ENCODE measurements at places on chromosomes 11 and 22.

GRCh38 chr22:36147196-36147791, 13.3 kb downstream of the APOL3 start:
- no peak for DNase-seq

DNA sequence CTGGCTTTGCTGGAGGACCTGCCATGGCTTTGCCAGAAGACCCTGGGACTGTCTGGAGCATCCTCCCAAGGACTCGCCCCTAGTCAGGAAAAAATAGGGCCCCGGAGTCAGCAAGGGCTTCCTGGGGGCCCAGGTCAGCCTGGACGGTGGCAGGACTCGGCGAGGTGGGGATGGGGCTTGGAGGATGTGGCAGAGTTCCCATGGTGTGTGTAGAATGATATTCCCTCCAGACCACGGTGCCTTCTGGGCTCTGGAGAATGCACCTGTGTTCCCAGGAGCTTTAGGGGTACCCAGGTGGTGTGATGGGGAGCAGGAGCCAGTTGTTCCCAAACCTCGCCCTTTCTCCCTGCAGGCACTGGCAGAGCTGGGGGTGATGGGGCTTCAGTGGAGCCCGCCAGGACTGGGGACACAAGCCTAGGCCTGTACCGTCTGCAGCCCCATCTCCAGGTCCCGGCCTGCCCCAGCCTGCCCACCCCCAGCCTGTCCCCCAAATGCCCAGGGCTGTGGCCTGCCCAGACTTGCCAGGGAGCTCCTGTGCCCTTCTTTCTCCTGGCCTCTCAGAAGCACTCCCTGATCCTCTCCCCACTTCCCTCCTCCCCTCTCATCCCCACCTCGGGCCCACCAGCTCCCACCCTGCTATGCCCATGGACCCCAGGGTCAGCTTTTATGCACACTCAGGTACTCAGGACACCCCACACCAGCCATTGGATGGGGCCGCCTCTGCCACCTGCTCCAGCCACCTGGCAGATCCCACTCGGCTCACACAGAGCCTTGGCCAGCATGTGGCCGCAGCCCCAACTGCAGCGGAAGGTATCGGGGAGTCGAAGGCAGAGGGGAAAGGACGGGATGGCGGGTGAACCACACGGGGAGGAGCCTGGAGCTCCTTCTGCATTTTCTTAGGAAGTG, 82.1 kb downstream of the CDKN1C start:
- DNase-seq = no peak

DNA sequence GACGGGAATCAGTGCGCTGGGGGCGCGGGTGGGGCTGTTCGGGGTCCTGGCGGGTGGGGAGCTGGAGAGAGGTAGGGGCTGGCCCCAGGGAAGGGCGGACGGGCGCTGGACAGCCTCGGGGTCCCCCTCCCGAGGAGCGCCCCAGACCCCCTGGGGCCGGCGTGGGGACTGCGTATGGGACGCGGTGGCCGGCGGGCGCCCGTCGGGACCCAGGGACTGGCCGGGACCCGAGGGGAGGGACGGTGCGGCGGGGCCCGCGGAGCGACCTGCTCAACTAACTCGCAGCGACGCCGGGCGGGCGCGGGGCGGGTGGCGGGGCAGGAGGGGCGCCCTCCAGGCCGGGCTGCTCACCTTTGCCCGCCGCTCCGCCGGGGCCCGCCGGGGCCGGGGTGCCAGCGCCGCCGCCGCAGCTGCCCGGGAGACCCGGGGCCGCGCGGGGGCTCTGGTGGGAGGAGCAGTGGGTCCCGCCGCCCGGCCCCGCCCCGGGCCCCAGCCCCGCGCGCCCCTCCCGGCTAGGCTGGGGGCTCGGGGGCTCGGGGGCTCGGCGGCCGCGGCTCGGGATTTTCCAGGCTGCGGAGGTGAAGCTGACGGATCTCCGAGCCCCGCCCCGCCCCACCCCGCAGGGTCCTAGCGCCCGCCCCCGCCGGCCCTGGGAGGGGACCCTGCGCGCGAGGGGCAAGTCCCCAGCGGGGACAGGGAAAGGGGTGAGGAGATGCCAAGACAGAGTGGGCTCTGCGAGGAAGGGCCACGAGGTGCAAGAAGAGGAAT, 12.3 kb downstream of the STARD10 start:
- DNase-seq = peak; percentile 74

DNA sequence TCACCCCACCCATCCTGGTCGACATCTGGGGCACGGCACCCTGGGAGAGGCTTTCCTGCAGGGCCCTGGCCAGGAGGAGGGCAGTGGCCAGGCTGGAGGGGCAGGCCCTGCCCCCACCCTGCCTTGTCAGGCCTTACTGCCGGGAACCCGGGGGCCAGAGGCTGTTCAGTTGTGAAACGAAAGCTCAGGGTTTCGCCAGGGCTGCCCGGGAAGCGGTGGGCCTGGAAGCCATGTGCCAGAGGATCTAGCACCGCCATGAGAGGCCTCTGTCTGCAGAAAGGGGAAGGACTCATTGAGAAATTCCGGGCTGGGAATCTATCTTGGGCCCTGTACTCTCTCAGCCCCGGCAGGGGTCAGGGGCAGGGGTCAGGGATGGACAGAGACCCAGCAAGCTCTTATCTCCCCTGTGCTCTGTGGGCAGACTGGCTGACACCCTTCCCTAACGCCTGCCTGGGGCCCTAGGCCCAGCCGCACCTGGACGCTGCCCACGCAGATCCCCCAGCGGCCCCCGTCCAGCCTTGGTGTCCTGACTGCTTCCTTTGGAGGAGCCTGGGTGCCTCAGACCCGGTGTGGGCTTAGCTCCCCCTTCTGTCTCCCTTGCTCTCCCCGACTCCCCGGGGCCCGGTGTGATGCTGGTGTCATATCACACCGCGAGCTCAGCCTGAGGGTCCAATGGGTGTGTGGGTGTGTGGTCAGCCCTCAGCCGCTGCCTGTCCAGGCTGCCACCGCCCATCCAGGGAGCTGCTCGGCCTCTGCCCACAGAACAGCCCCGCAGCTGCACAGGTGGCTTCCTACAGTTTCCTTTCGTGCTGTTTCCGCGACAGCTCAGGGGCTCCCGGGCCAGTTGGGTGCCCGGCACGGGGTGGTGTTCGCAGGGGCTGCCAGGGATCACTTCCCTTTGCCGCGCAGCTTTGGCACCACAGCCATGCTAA, 6.5 kb downstream of the PIM3 start:
- DNase-seq = peak; percentile 27

DNA sequence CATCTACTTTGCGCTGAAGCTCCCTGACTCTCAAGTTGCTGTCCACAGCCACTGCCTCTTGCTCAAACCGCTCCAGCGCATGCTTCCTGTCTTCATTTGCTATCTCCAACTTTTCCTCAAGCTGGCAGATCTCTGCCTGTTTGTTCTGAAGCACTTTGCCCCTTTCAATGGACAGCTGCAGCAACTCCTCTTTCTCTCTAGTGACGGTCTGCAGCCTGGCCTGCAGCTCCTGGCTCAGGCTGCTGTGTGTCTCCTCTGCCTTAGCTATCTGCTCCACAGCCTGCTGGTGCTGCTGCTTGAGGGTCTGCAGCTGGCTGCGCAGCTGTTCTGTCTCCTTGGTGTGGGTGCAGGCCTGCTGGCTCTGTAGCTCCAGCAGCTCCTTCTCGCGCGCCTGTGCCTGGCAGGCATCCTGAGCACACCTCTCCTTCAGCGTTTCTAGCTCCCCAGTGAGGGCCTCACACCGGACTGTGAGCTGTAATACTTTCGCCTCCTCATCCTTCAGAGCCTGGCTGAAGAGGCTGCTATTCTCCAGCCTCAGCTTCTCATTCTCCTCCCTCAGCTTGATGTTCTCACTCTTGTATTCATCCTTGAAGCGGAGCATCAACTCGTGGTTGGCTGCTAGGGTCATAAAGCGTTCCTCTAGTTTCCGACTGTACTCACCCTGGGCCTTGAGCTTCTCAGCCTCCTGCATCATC, 723 bp downstream of the CCDC89 start:
- DNase-seq = no peak

DNA sequence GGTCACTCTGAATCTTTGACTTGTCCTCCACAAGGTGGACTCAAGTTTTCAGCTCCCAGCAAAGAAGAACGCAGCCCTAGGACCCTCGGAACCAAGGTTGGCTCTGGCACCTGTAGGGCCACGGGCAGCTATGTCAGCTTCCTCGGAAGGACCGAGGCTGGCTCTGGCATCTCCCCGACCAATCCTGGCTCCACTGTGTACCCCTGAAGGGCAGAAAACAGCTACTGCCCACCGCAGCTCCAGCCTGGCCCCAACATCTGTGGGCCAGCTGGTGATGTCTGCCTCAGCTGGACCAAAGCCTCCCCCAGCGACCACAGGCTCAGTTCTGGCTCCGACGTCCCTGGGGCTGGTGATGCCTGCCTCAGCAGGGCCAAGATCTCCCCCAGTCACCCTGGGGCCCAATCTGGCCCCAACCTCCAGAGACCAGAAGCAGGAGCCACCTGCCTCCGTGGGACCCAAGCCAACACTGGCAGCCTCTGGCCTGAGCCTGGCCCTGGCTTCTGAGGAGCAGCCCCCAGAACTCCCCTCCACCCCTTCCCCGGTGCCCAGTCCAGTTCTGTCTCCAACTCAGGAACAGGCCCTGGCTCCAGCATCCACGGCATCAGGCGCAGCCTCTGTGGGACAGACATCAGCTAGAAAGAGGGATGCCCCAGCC, 2.2 kb downstream of the INPP5J start:
- DNase-seq = no peak

GRCh38 chr11:98659431-98659830, 361.3 kb upstream of the CNTN5 start:
- DNase-seq = no peak

GRCh38 chr22:32127904-32128303, 31.2 kb downstream of the C22orf42 start:
- no peak for DNase-seq

DNA sequence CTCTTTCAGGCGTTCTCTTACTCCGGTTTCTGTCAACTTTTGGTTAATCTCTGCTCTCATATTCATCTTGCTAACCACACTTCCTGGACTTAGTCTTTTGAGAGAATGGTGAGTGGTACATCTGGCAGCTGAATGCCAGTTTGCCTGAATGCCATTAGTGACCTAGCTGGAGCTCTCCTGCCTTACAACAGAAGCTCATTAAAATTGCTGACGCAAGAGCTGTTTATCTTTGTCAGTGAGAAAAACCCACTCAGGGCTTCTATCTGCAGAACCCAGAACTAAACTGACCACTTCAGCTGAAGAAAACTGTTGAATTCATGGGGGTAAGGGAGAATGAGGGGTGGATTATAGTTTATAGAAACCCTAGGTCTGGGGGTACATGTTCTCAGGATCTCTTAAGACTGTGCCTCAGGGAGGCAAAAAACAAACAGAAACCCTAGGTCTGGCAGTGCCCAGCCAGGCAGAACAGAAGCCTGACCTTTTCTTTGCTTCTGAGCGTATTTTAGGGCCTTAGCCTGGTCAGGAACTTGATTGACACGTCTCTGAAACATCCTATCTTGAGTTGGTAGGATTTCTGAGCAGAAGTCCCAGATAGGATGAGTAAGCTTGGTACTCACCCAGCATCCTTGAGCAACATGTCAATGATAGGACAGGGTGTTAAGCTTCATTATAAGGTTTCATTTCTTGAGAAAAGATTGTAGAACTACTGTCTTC, 52.8 kb upstream of the YWHAH start:
- no peak for DNase-seq

Measured in CD4-positive, alpha-beta T cell treated with Interleukin-12 subunit alpha and Interleukin-12 subunit beta, for 1 hour (primary cell).